ENCODE measurements at places on chromosomes 5 and 9. TPM values are rescaled to one million over a fixed set of nuclear protein-coding genes. Genes with fewer than 3 reads are reported as not detected.

DNA sequence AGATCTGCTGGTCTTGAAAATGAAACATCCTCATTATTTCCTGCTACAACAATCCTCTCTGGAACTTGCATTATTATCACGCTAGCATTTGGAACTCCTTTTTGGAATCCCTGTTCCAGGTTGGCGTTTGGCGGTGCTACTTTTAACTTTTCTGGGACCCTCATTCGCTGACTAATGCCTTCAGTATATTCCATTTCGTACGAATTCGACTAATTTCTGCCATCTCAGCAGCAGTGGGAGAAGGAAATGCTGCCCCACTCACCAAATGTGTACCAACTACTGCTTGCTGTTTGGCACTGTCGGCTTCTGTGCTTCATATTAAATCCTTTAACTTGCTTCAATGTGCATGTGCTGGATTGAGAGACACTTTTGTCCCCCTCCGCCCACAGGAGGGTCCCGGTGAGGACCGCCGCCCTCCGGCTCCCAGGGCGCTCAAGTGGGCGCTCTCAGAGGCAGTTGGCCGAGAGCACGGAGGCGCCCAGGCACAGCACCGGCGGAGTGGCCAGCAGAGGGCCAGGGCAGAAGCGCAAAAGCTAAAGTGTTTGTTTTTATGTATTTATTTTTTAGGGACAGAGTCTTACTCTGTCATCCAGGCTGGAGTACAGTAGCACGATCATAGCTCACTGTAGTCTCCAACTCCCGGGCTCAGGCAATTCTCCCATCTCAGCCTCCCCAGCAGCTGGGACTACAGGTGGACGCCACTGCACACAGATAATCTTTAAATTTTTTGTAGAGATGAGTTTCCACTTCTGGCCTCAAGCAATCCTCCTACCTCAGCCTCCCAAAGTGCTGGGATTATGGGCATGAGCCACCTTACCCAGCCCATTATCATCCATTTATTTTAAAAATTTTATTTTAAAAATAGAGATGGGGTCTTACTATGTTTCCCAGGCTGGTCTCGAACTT, 11.9 kb downstream of the PDE6A start:
- no peak for DNase-seq

- peak; percentile 62 for DNase-seq
These were observed 72.4 kb upstream of the MPDZ start for GRCh38 chr9:13351778-13352386.

Gene GPX3
- total RNA-seq = 380 TPM

- no peak for DNase-seq
These were observed 76.7 kb upstream of the GDNF start for GRCh38 chr5:37916525-37916924.

Gene PCDHA9
- not detected for total RNA-seq

- DNase-seq = no peak
These were observed 71.2 kb upstream of the FREM1 start for GRCh38 chr9:14981291-14981950.

DNA sequence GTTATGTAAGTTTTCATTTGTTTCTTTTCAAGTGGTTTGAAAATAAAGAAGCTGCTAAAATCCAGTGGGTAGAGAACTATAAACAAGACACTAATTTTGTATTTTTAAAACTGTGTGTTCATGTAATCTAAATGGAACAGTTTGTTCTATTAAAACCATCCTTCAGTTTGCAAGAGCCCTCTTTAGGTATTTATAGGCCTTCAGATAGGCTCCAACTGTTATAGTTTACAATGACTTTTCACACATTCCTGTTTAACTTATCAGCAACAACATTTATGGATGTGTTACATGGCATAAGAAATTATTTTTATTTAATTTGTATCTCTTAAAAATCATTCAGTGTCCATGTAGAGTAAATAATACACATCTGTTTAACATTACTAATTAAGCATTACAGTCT, 126.7 kb upstream of the SLCO6A1 start:
- no peak for DNase-seq

Data from H4 (cell line).